ENCODE measurements at places on chromosomes 6 and 20.

- no peak for DNase-seq
Observed at GRCh38 chr6:19333936-19334335, 503.2 kb upstream of the ID4 start.

GRCh38 chr6:168385037-168385759 lies 55.8 kb upstream of the SMOC2 start:
- no peak for DNase-seq

DNA sequence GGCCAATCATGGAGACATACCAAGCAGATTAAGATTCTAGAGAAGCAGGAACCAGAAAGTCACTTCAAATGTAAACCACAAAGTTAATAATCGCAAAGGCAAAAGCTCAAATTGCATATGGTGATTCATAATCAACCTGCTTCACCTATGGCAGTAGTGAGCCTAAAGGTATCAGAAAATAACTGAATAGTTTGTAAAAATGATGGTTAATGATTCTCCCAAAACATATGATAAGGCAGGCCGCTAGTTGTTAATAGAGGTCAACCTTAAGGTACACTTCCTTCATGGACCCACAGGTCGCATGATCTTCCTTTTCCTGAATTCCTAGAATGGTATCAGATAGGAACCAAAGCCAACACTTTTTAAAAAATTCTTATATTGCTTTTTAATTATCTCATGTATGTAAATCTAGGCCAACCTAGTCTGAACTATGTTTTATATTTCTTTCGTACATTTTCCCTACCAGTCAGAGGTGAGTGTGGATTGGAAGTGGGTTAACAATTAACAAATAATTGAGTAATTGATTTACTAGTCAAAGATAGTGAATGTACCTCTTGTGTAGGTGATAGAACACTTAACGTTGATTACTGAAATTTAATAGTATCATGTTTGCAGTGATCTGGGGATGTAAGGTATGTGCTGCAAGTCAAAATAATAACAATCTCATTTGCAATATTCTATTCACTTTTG lies 16.4 kb downstream of the TAAR2 start:
- DNase-seq, result no peak

GRCh38 chr20:47991875-47992488 lies 206.7 kb upstream of the SULF2 start:
- no peak for DNase-seq

GRCh38 chr20:20465252-20465651 lies 97.3 kb downstream of the INSM1 start:
- no peak for DNase-seq

GRCh38 chr20:19407736-19408135 lies 195.3 kb downstream of the SLC24A3 start:
- DNase-seq, result no peak

- DNase-seq, result no peak
Observed at GRCh38 chr6:131949909-131950766, 1.0 kb downstream of the CCN2 start.

- no peak for DNase-seq
Observed at GRCh38 chr20:37697314-37697713, 3.5 kb downstream of the CTNNBL1 start.
